ENCODE measurements at places on chromosomes 5 and 9. TPM values are rescaled to one million over a fixed set of nuclear protein-coding genes. Genes with fewer than 3 reads are reported as not detected.

LURAP1L gene
- total RNA-seq: not detected

DNA sequence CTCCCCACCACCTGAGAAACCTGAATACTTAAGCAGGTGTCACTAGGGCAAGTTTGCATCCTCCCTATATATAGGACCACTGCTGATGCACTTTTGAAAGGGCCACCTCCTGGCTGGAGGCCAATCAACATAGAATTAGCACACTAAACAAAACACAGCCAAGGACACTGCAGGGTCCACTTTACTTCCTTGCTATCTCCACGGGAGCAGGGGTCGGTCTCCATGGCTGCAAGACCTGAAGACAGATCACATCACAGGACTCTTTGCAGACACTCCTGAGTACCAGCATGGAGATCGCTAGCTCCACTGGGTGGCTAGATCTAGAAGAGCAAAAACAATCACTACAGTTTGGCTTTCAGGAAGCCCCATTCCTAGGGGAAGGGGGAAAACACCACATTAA, 72.3 kb downstream of the C9orf153 start:
- no peak for DNase-seq

DNA sequence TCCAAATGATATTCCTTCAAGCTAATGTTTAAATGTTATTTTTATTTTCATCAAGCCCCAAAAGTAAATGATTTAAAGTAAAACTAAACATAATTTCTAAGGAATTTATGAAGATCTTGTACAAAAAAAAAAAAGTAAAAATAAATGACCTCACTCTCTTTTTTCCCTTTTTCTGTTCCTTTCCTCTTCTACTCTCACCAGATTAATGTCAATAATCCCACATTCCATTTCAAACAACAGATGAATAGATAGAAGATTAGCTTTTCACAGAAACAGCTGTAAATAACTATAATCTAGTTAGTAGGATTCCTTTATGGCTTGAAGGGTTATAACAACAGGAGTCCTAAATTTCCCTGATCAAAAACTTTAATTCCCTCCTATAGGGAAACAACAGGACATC, 88.1 kb downstream of the EFNA5 start:
- DNase-seq: no peak

GRCh38 chr9:37919246-37919955, 15.5 kb upstream of the SLC25A51 start:
- DNase-seq: no peak

GRCh38 chr9:109250311-109250741, 70.5 kb downstream of the EPB41L4B start:
- no peak for DNase-seq

ADAMTS6 gene
- 2.9 TPM for total RNA-seq

DNA sequence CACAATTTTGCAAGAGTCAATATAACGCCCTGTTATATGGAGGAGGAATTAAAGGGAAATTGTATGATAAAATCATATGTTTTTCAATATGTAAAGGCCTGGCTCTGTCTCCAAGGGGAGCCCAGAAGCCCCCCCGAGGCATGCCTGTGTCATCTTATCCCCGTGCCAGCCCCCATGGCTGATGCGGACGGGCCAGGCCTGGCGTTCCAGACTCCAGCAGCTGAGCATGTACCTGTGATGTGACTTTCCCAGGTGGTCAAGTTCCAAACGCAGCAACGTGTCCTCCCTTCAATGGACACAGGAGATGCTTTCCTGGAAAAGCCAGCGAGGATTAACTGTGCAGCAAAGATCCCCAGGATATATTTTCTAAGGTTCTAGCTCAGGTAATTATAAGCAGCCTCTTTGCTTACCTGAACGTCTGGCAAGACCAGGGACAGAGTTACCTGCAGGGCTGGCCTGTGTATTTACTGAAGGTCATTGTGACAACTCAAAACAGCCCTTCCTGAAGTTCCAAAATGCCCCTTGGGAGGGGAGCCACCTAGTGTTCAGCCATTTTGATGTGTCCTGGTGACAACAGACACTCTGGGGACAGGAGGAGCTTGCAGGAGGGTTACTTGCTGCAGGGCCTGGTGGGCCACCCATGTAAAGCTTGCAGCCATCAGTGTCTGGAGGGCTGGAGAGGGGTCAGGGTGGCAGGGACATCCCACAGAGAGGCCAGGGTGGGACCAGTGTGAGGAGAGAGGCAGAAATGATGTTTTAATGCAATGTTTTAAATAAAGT, 53.3 kb upstream of the RNU6ATAC start:
- peak; percentile 16 for DNase-seq

GRCh38 chr5:146791471-146791870, 87.1 kb downstream of the PPP2R2B start:
- no peak for DNase-seq

DNA sequence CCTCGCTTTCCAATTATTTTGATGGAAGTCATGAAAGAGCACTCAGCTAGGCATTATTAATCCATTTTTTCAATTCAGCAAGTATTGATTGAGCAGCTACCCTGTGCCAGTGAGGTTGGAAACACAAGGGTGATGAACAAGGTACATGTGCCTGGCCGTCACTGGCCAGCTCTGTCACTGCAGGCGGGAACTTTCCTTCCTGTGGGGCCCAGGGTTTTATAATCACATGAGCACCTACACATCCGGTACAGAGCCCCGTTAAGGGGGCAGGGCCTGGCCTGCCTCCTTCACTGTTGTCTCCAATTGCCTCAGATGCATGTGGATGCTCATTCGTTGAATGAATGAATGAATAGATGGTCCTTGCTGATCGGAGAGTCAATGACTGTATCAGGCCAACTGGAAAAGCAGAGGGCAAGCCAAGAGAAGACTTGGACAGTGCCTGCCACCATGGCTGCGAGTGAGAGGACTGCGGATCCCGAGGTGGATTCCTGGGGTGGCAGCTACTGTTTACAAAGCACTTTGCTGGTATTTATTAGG, 55.9 kb upstream of the KCNMB1 start:
- DNase-seq: no peak

DNA sequence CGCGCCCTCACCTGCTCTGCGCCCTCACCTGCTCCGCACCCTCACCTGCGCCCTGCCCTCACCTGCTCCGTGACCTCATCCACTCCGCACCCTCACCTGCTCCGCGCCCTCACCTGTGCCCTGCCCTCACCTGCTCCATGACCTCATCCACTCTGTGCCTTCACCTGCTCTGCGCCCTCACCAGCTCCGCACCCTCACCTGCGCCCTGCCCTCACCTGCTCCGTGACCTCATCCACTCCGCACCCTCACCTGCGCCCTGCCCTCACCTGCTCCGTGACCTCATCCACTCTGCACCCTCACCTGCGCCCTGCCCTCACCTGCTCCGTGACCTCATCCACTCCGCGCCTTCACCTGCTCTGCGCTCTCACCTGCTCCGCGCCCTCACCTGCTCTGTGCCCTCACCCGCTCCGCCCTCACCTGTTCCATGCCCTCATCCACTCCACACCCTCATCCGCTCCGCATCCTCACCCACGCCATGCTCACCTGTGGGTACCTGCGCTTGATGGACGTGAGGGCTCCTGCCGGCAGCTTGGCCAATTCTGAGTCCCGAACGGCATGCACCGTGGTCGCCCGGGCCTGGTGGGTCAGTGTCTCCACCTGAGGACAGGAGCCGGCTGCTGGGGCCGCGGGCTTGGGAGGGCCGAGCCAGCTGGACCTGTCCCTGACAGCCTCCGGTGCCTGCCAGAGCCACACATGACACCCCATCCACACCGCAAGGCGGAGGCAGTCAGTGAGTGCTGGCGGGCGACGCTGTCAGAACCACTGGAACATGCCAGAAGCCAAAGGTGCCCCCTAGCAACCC, 35.6 kb upstream of the NSMF start:
- DNase-seq: no peak

- DNase-seq: no peak
These were observed 28.1 kb downstream of the FREM1 start for GRCh38 chr9:14882090-14882489.

- DNase-seq: no peak
These were observed 195.9 kb downstream of the SLIT3 start for GRCh38 chr5:169104937-169105494.

GRCh38 chr9:138061631-138062030, 184.0 kb downstream of the CACNA1B start:
- DNase-seq: no peak

- DNase-seq: no peak
These were observed 141.3 kb downstream of the SCAMP1 start for GRCh38 chr5:78501411-78502352.

DNA sequence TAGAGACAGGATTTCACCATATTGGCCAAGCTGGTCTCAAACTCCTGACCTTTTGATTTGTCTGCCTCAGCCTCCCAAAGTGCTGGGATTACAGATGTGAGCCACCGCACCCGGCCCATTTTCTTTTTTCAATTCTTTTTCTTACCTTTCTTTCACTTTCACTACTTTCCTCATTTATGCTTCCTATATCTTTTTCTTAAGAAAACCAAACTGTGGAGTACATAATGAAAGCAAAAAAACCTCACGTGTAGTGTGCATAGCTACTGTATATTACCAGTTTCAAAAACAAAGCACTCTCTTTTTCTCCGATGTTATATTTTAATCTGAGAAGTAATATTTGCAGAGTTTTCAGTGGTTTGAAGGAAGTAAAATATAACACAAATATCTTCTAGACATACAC, 8.0 kb upstream of the CAST start:
- DNase-seq: no peak

DNA sequence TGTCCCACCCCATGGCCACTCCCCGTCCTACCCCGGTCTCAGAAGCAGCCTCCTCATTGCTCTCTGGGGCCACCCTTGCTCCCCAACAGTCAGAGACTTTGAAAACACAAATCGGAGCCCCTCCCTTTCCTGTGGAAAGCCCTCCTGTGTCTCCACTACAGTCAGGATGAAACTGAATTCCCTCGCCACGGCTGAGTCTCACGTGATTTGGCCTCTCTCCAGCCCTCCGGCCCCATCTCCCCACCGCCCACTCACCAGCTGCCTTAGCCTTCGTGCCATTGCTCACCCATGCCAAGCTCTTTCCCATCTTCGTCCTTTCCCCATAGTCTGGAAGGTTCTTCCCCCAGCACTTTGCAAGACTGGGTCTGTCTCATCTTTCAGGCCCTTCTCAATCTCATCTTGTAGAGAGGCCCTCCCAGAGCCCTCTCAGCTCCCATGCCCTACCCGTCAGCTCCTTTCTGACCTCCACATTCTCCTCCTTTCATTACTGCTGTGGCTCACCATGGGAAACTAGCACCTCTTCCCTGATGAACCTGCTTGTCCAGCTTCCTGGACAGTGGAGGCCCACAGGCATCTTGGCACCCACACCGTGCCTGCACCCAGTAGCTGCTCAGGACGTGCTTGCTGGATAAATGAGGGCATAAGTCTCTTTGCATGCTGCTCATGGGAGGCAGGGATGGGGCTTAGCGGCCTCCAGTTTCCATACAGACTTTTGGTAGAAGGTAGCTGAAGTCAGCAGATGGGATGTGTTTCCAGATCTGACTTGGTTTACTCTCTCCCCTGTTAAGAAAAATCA, 126.4 kb upstream of the COL5A1 start:
- DNase-seq: no peak

ZNF454 gene
- total RNA-seq: not detected

GRCh38 chr5:142934051-142934762, 164.0 kb downstream of the ARHGAP26 start:
- DNase-seq: no peak

GRCh38 chr5:32255540-32255900, 57.2 kb downstream of the MTMR12 start:
- DNase-seq: no peak

DNA sequence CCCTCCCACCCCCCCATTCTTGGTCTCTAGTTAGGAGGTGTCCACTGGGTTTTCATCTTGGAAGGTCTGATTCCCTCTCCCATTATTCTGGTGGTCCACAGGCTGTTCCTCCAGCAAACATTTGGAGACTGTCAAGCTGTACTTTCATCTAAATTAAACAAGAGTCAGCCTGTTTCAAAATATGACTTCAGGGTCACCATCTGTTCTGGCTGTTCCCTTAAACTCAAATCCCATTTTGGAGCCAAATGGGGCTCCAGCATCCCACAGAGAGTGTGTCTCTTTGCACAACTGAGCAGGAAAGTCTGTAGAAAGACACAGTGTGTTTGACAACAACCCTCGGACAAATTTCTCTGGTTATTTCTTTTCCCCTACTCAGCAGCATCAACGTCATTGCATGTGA, 20.5 kb downstream of the COL15A1 start:
- no peak for DNase-seq

DNA sequence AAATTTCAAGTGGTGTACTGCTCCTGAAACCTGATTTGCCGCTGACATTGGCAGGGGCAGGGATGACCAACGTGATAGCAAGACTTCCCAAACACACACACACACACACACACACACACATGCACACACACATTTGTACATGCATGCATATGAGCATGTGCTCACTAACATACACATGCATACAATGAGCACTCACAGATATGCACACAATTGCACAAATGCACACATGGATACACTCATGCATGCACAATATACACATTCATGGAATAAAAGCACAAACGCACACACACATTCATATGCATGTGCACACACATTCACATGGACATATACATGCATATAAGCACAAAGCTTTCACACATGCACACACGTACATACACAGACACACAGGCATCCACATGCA, 181.2 kb upstream of the ZNF618 start:
- no peak for DNase-seq

DNA sequence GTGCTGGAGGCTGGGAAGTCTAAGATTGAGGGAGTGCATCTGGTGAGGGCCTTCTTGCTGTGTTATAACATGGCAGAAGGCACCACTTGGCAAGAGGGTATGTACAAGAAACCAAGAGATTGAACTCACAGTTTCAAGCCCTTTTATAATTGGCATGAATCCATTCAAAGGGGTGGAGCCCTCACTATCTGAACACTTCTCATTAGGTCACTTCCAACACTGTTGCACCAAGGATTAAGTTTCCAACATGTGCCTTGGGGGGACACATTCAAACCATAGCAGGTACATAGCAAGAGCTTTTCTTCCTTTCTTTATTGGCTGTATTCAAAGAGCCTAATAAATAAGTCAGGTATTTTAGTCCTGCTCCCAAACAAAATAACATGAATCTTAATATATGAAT, 62.7 kb downstream of the PRELID2 start:
- no peak for DNase-seq

GRCh38 chr5:151675611-151676313, 11.0 kb downstream of the SPARC start:
- DNase-seq: no peak

TAF11L10 gene
- total RNA-seq: not detected

DNA sequence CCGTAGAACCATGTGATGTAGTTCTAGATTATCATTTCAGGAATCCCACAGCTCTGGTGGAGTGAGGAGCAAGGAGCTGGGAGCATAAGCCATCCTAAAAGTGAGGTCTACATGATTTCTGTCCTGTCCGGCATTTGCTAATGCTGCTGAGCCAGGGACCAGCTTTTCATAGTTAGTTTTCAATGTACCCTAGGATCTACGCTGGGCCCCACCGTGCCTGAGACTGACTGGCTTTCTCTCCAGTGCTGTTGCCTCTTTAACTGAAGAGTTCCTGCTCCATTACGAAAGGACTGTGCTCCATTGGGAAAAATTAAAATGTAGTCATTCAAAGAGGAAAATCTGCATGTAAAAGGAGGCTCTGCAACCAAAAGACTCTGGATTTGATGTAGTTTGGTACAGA, 634.8 kb downstream of the DMRTA1 start:
- DNase-seq: no peak

DMRT3 gene
- total RNA-seq: not detected
